ENCODE measurements at places on chromosomes 7 and 10.

- DNase-seq = no peak
Observed at GRCh38 chr7:4245866-4246470, 436.1 kb upstream of the FOXK1 start.

DNA sequence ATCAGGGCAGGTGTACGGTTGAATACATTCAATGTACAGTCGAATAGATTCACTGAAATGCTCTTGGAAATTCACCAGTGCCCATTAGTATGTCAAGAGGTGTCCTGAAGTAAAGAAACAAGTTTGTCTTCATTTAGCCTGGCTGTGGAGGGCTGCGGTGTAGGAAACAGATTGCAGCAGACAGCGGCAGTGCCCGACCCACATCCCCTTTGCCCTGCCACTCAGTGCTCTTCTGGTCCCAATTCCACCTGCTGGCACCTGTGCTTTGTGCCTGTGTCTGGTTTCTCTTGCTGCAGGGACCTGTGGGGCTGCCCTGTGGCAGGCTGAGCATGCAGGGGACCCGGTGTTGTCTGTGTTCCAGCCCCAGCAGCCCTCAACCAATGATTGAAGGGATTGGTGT, 183.7 kb downstream of the RPS24 start:
- DNase-seq = no peak

GRCh38 chr10:132048294-132048667, 17.5 kb upstream of the JAKMIP3 start:
- no peak for DNase-seq

- DNase-seq = no peak
Observed at GRCh38 chr7:80699721-80700256, 61.3 kb downstream of the CD36 start.

DNA sequence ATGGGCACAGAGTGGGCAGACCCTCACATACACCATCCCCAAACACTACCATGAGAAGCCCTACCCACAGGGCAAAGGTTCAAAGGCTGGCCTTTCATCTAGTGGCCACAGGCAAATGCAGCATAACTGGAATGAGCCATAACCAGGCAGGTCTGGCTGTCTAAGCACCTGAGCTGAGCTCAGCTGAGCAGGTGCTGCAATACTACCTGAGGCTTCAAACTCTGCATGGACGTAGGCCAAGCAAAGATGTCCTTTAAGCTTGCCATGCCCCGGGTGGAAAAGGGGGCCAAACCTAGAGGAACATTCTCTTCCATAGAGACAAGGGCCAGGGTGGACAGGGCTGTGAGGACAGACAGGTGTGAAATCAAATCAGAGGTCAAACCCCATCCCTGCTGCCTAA, 65.3 kb upstream of the CAMK2B start:
- no peak for DNase-seq

DNA sequence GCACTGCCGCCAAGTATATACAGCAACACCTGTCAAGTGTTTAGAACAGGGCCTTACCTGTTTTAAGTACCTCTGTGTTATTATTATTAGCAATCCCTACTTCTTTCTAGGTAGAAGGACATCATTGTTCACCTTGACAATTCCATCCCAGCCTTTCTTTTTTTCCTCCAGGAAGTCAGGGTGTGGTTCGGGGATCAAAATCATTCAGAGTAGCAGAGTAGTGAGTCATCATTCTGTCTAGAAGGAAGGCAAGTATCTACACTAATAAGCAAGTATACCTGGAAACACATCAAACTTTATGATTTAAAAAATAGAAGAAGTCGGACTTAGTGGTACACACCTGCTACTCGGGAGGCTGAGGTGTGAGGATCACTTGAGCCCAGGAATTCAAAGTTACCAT, 25.5 kb upstream of the CAPZA2 start:
- no peak for DNase-seq

DNA sequence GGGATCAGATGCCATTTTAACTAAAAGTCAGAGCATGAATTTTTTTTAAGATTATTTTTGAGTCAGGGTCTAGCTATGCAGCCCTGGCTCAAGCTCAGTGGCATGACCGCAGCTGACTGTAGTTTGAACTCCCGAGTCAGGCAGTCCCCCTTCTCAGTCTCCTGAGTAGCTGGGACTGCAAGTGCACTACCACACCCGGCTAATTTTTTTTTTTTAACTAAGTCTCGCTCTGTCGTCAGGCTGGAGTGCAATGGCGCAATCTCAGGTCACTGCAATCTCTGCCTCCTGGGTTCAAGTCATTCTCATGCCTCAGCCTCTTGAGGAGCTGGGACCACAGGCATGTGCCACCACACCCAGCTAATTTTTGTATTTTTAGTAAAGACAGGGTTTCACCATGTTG, 7.8 kb downstream of the TAS2R41 start:
- no peak for DNase-seq

DNA sequence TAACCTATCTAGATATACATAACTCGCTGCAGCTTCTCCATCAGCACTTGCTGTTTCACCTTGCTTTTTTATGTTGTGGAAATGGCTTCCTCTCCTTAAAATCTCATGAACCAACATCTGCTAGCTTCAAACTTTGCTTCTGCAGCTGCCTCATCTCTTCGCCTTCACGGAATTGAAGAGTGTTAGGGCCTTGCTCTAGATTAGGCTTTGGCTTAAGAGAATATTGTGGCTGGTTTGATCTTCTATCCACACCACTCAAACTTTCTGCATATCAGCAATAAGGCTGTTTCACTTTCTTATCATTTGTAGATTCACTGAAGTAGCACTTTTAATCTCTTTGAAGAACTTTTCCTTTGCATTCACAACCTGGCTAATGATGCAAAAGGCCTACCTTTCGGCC, 49.2 kb upstream of the AGR3 start:
- no peak for DNase-seq

- DNase-seq = peak; percentile 1
Observed at GRCh38 chr10:4512671-4513240, 313.3 kb upstream of the AKR1E2 start.

- DNase-seq = no peak
Observed at GRCh38 chr7:85561706-85562105, 374.9 kb upstream of the SEMA3D start.

GRCh38 chr10:7891634-7892033, 73.3 kb downstream of the TAF3 start:
- DNase-seq = no peak

DNA sequence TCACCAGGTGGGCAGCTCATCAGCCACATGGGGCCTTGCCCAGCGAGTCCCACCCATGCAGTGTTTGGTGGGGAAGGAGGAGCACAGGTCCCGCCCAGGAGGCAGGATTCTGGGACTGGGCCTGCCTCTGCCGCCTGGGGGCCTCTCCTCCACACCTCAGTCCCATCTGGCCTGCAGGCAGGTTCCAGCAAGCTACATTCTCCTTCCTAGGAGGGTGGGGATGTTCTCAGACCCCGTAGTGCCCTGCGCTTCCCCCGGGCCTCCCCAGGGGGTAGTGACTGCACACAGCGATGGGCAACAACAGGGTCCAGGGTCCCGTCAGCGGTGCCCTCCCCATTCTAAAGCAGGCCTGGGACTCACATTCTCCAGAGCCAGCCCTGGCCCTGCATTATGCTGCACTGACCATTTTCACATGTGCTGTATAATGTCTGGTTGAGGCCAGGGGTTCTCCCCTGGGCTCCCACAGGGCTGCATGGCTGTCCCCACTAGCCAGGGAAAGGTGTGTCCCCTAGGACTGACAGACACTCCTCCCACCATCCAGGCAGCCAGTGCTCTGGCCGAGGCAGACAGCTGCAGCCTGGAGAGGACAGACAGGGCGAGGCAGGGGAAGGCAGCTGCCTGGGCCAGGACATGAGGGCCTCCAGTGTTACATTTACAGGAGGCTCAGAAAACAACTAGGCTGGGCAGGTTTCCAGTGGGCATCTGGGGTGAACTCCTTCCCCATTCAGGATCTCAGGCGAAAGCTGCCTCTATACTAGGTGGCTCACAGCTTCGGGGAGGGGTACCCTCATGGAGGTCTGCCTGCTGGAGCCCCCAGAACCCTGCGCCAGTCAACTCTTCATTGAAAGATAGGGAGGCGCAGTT, 9.3 kb downstream of the RASGEF1A start:
- DNase-seq = no peak

DNA sequence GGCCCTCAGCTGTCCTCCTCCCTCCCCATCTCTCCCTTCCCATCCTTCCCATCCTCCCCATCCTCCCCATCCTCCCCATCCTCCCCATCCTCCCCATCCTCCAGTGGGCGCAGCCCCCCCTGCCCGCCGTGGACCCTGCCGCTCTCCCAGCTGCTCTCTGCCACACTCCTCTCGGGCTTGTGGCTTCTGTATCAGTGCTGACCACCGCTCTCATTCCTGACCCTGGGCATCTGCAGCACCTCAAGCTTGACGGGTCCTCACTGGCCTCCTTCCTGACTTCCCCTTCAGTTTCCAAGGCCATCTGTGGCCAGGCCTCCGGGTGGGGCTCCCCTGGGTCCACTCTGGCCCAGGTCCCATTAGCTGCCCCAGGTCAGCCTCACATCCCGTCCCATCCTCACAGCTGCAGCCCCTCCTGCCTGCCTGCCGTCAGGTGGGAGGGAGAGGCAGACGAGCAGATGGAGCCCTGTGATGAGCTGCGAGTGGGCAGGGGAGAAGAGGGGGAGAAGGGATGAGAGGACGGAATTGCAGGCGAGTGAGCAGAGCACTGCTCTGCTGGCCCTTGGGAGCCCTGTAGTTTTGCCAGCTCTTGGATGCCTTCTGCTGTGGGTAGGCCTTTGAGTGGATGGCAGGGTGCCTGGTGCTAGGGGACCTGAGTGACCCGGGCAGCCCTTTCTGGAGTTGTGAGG, 35.7 kb downstream of the LHPP start:
- no peak for DNase-seq

- peak; percentile 1 for DNase-seq
Observed at GRCh38 chr10:15725603-15726002, 5.9 kb upstream of the ITGA8 start.

DNA sequence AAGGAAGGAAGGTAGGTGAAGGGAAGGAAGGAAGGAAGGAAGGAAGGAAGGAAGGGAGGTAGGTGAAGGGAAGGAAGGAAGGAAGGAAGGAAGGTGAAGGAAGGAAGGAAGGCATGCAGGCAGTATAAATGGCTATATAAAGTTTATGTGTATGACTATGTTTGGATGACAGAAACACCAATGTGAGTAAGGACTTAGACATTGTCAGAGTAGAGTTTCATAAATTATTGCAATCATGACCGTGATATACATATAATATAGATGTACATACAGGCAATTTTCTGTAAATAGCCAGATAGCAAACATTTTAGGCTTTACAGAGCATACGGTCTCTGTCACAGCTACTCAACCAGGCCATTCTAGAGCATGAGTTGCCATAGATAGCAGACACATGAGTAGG, 133.8 kb upstream of the AKR1E2 start:
- DNase-seq = no peak

DNA sequence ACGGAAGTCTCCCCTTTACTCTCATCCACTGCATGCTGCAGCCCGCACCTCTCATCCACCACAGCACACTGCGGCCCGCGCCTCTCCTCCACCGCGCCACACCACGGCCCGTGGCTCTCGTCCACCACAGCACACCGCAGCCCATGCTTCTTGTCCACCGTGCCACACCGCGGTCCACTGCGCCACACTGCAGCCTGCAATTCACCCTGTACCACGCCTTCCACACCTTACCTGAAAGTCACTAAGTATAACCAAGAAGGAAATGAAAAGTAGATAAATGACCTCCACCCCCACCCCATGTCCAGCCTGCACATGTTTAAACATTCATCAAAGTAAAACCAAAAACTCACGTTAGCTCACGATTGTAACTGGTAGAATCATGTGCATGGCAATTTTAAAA, 176.1 kb downstream of the DIP2C start:
- DNase-seq = no peak

- DNase-seq = no peak
Observed at GRCh38 chr10:60425392-60426110, 35.9 kb upstream of the ANK3 start.

DNA sequence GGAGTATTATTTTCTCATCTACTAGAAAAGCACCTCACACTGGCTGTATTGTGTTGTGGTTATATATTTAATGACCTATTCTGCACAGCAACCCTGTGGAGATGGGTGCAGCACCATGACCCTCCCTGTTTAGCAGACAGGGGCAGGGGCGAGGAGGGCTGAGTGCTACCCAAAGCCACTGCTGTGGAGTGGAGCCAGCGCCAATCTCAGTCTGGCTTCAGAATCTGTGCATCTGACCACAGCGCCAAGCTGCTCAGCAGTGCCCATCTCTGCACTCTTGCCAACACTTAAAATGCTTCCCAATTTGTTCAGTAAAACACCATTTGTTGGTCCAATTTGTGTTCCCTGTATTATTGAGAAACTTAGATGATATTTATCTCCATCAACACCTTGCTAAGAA, 239.1 kb downstream of the ZMYND11 start:
- peak; percentile 34 for DNase-seq

DNA sequence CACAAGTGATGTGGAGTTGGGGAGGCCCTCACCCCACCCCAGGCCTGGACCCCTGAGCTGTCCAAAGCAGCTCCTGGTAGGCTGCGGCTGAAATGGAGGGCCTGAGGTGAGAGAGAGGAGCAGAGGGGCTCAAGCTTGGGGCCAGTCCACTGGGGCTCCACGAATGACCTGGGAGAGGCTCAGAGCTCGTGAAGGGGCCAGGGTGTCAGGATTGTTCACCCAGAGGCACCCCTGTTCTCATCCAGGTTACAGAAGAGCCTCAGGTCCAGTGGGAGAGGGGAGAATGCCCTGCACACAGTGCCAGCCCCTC, 102.2 kb upstream of the RET start:
- no peak for DNase-seq

- DNase-seq = no peak
Observed at GRCh38 chr10:124157271-124157681, 63.9 kb upstream of the CHST15 start.

GRCh38 chr7:21368317-21368716, 59.6 kb upstream of the SP4 start:
- no peak for DNase-seq

- no peak for DNase-seq
Observed at GRCh38 chr7:20064974-20065862, 152.0 kb downstream of the MACC1 start.

DNA sequence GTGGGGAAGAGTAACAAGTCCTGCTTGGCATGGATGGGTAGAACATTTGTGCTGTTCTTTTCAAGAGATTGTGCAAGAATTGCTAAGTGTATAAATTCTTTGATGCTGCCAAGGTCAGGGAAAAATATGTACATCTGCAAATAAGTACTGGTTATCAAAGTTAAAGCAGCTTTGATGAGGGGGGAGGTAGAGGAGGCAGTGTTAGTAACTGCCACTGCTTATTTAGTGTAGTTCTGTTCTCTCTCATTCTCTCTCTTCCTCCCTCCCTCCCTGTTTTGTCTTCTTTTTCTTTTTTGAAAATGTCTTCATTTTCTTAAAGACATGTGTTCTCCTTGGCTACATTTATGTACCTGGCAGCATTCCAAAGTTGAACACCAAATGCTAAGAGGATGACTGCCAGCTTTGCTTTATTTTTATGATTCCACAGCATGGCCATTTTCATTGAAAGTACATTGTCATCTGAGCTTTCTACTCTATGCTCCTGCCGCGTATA, 18.6 kb downstream of the CACNB2 start:
- DNase-seq = no peak

DNA sequence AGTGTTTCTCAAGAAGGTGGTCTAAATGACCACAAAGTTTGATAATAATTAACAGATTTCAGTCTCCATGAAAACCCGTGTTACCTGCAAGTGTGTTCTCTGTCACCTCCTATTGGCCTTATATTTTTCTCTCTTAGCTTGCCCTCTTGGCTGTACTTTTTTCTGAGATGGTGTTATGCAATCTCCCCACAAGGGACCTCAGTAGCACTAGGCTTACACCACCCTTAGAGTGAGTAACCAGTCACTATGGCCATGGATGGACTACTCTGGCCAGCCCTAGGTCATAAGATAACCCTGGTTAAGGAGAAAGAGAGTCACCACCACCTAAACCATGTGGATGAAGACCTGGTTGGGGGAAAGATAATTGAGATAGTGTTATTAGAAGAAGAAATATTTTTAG, 76.8 kb downstream of the NPSR1 start:
- DNase-seq = no peak

- no peak for DNase-seq
Observed at GRCh38 chr7:133563251-133563650, 310.4 kb downstream of the EXOC4 start.

All from COR-L47 (cell line).